Lung (tissue), 17 donors: ENCODE measurements at places on chromosomes 1 and 21. TPM values are rescaled to one million over a fixed set of nuclear protein-coding genes. Genes with fewer than 3 reads are reported as not detected.

The ASCL5 gene
- total RNA-seq: 0.25 TPM

The C4BPA gene
- total RNA-seq: 203 TPM

The NBPF10 gene
- 1.9 TPM for total RNA-seq

DNA sequence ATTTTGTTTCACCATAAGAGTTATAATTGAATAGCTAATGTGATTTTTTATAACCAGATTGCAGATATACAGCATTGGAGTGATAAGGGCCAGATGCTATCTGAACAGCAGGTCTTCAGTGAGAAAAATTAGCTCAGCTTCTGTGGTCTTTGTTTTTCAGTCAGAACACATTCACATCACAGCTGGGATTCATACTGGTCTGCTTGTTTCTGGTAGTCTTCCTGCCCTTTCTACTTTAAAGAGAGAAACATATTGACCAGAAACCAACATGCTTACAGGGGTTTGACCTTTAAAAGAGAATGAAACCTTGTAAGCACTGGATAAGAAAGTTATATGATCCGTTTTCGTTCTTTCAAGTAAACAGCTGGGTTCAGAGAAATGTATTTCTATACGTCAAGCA lies 213.7 kb upstream of the TMPRSS15 start:
- H3K4me3 ChIP-seq: no peak overlapping the region
- no peak overlapping the region for H3K27ac ChIP-seq
- no peaks in the 10 kb centered on the region for H3K27me3 ChIP-seq
- no peaks in the 10 kb centered on the region for H3K4me1 ChIP-seq
- DNase-seq: no peak

DNA sequence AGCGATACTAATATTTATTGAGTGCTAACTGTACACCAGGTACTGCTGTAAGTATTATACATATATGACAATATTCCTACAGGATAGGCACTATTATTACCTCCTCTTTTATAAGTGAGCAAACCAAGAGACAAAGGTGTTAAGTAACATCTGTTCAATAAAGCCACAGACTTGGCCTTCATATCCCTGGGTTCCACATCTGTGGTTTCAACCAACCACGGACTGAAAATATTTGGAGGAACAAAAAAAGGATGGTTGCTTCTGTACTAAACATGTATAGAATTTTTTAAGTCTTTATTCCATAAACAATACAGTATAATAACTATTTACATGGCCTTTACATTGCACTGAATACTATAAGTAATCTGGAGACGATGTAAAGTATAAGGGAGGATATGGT lies 95.1 kb downstream of the RERE start:
- no peak overlapping the region for H3K27ac ChIP-seq
- H3K27me3 ChIP-seq: no peaks in the 10 kb centered on the region
- no peaks in the 10 kb centered on the region for H3K4me1 ChIP-seq
- no peak for DNase-seq
- H3K4me3 ChIP-seq: no peak overlapping the region
- H3K36me3 ChIP-seq: no peaks in the 10 kb centered on the region
